ENCODE measurements at places on chromosomes 1 and 21.

DNA sequence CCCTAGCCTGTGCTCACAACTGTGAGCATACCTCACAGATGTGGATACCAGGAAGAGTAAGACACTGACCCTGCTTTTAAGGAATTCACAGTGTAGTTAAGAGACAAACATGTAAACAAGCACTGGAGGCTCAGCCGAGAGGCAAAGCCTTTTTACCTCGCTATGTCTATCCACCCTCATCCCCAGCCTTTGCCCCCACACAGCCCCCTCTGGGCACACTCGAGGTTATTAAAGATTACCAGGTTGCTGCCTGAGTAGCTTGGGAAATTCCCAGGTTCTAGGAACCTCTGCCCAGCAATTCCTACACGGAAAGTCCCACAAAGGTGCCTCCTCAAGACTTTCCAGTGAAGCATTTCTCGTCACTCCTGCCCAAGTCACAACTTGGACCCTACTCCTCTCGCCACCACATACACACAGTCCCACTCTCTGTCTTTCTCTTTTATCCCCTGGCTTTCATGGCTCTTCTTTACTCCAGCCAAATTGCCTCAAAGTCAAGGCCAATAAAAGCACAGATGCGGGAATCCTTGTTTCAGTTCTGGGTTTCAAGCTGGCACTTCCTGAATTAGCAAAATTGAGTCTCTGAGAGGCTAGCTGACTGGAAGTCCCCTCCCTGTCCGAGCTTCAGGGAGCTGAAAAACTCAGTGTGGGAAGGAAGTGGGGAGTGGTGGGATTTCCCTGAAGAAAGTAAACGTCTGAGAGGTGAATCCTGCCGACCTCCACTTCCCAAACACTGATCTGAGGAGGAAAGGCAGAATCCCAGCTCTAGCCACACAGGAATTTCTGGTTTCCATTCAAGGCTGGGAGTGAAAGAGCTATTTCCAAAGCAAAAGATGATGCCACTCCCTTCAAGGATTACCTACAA, 7.6 kb downstream of the DENND2D start:
- DNase-seq, result peak; percentile 91

- DNase-seq, result no peak
These were observed 1.6 kb upstream of the SRSF4 start for GRCh38 chr1:29183287-29183686.

DNA sequence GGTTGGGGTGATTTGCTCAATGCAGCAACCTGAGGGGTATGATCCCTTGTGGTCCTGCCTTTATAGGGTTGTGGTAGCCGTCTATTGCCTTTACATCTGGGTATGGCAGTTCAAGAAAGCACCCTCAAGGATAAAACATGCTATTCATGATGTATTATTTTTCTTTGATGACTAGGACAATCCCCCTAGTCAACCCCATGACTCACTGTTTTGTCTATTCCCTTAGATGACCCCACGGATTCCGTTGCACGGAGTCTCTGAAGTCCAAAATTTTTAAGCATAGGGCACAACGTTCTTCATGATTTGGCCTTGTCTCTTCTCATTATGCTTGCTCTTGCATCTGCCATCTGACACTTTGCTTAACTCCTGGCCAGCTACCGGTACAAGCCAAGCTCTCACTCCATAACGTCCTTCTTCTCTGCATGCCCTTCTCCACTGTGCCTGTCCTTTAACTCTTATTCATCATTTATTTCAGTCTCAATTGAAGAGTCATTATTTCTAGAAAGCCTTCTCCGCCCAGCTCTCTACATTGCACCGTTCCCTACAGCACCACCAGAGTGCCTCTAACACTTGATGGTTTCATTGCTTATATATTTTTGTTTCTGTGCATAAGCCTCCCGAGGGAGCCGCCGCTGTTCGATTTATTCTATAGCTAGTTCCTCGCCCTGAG, 838 bp upstream of the DISP1 start:
- DNase-seq, result no peak

DNA sequence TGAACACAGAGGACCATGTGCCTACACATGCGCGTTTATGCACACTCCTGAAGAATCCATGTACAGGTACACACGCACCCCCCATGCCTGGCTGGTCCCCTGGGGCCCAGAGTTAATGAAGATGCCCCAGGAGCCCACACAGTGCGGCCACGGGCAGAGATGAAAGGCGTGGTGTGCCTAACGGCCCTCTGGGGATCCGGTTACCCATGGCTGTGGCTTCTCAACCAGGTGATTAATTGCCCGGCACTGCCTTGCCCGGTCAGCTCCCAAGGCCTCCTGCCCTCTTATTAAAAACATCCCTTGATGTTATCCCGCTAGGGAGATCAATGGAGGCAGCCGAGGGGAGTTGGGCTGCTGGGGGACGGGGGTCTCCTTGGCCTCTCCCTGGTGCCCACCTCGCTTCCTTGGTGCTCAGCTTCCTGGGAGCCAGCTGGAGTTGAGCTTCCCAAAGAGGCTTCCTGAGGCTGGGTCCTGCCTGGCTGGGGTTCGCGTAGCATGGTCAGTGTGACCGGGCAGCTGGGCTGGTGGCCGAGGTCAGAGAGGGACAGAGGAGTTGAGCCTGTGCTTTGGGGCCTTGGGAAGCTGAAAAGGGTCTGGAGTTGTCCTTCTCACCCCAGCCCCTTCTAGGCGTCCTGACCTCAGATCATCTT, 75.0 kb upstream of the WNT4 start:
- no peak for DNase-seq

DNA sequence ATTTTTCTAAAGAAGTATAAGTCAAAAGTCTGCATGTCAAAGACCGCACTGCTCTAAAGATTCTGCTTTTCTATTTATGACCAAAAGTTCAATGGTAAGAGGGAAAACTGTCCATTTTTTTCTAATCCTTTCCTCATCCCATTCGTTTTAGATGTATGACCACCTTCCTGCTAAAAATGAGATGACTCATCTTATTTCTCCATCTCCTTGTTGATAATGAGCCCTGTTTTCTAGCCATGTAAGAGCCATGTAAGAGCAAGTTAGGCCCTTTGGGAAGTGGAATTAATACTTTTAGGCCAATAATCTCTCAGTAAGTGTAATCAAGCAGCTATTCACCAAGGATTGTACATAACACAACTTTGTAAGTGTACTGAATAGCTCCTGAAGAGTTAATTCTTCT, 475.6 kb upstream of the B3GALT2 start:
- DNase-seq, result no peak

DNA sequence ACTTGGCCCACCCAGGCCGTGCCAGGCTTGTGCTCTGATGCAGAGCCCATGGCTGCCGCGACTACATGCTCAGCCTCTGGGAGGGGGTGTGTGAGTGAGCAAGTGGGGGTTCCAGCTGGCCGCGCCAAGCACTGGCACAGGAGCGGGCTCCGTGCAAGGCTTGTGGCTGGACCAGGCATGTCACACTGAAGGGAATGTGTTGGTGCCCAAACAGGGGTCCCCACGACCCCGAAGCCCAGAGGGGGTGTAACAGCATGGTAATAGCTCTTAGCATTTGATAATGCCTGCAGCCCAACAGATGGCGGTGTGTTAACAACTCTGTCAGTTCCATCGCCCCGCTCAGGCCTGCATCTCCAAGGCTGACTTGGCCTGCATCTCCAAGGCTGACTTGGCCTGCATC, 38.3 kb upstream of the CD46 start:
- DNase-seq, result no peak

DNA sequence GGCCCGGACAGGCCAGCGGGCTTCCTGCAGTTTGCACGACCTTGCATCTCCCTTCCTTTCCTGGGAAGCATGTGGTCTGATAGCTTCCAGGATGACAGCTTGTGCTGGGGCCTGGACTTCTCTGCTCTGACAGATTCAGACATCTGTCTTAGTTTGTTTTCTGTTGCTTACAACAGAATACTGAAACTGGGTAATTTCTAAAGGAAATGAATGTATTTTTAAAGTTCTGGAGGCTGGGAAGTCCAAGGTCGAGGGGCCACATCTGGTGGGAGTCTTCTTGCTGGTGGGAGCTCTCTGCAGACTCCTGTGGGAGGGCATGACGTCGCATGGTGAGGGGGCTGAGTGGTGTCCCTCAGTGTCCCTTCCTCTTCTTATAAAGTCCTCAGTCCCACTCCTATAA, 35.3 kb upstream of the TENT5B start:
- no peak for DNase-seq

DNA sequence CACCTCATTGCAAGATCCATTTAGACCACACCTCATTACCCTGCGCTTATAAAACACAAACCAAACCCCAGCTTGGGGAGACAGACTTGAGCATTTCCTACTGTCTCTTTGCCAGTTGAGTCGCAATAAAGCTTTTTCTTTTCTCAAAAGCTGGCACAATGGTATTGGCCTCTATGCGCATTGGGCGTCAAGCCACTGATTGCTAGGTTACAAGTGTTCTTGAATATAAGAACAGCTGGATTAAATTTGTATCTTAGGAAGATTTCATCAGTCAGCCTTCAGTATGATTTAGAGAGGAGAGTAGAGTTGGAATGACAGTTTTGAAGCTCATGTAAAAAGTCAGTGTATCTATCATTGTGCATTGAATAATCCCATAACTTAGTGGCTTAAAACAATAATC, 84.9 kb upstream of the RAB4A start:
- no peak for DNase-seq

DNA sequence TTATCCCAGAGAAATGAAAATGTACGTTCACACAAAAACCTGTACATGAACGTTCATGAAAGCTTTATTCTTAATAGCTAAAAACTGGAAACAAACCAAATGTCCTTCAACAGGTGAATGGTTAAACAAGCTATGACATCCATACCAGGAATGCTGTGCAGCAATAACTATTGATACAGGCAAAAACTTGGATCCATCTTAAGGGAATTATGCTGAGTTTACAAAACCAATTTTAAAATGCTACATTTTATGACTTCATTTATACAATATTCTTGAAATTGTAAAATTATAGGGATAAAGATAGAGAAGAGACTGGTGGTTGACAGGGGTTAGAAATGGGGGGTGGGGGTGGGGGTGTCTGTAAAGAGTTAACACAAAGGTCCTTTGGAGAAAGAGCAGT, 280.3 kb downstream of the TGFB2 start:
- no peak for DNase-seq

DNA sequence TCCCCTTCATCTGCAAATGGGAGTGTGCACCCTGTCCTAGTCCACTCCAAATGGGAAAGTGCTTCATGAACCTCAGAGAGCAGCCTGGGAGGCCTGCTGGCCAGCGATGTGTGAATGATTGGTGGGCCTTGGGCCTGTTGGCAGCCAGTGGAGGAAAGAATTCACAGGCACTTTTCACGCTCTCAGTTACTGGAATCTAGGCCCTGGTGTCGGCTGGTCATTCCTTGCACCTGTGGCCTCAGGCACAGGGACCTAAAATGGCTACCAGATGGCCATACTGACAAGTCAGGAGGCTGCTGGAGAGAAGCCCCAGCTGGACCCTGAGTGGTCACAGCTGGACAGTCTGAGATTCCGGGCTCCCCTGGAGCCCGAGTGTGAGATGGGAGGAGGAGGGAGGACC, 18.4 kb upstream of the EDN2 start:
- no peak for DNase-seq

GRCh38 chr1:67685558-67686266, 711 bp downstream of the GADD45A start:
- peak; percentile 37 for DNase-seq

- DNase-seq, result no peak
These were observed 31.7 kb downstream of the SLC37A1 start for GRCh38 chr21:42545317-42545716.

DNA sequence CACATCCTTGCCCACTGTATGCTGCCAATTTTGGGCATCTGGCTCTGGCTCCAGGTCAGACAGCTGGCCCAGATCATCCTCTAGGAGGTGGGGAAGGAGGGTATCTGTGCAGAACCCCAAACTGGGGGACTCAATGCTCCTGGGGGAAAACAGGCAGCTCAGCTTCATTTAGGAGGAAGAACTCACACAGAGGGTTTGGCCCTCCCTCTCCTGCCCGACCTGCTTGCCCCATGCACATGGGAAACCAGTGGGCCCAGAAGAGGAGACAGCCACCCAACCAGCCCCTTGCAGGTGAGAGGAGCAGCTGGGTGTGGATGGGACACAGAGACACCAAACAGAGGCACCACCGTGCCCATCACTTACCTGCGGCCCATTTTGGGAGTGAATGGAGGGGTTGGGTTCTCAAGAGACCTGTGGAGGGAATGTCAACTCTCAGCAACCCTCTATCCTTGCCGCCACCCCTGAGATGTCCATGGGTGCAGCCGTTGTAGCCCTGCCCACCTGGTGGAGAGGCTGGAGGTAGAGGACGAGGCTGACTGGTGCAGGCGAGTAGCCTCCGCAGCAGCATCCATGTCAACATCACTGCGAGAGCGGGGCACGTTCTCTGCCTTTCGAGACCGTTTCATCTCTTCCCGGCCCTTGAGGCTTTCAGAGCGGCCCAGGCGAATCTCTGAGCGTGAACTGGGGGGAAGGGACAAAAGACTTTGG, 27.5 kb downstream of the LRRC71 start:
- no peak for DNase-seq

- DNase-seq, result peak; percentile 54
These were observed 9.7 kb downstream of the OR2B11 start for GRCh38 chr1:247448107-247448791.

- DNase-seq, result no peak
These were observed 3.6 kb downstream of the BTG2 start for GRCh38 chr1:203308923-203309331.

- no peak for DNase-seq
These were observed 5.3 kb downstream of the DSCAM start for GRCh38 chr21:40841524-40842196.

DNA sequence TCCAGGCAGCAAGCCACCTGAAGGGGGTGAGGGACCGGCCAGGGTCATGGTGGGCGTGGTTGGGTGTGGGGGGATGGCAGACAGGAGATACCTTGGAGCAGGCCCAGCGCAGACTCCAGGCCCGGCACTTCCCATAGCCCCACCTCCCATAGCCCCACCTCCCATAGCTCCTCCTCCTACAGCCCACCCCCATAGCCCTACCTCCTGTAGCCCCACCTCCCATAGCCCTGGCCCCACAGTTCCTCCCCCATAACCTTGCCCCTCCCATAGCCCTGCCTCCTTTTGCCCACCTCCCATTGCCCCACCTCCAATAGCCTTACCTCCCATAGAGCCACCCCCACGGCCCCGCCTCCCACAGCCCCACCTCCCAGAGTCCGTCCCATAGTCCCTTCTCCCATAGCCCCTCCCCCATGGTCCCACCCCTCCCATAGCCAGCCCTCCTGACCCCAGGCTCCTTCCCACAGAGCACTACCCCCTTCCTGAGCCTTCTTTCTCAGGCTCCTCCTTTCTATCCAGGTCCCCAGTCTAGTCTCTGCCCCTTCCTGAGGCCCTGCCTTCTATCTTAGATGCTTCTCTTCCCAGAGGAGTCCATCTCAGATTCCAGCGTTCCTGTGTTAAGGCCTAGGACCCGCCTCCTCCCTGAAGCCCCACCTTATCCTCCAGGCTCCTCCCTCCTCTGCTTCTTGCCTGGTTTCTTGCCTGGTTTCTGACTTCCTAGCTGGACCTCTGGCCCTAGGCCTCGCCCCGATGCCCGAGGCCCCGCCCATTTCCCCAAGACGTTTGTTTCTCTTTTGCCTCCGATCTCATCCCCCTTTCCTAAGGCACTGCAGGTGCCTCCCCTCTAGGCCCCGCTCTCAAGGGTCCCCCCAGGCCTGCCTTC, 46.8 kb downstream of the PTPRU start:
- peak; percentile 46 for DNase-seq

- DNase-seq, result no peak
These were observed 10.7 kb downstream of the SEMA6C start for GRCh38 chr1:151135433-151136385.

- DNase-seq, result peak; percentile 86
These were observed at the start of gene SELL for GRCh38 chr1:169711469-169712308. SELL (minus strand) TSS chr1:169711620; CDS start chr1:169711498, 122 bp downstream.

GRCh38 chr21:28336314-28336713, 656.4 kb downstream of the LTN1 start:
- peak; percentile 21 for DNase-seq

GRCh38 chr1:156251527-156251926, 3.7 kb upstream of the PAQR6 start:
- DNase-seq, result no peak

GRCh38 chr1:54329312-54330003, 76.7 kb downstream of the SSBP3 start:
- DNase-seq, result no peak
